ENCODE measurements at places on chromosomes 5 and 9.

- no peak for DNase-seq
Measured at GRCh38 chr5:78628270-78628992, 20.1 kb downstream of the LHFPL2 start.

DNA sequence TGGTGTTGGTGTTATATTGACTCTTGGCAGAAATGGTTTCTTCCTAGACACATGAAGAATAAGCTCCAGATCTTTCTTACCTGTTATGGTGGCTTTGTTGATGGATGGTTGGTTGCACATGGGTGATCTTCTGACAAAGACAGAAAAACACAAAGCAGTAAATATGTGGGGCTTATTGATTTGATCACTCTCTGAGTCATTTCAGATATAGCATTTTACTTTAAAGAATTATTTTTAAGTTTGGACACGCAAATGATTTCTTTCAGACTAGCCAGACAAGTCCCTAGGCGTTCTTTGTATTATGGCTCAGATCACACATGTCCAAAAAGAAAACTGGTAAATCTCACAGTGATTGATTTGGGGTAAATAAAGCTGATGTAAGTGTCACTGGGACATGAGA is 597.6 kb downstream of the RAB3C start:
- no peak for DNase-seq

DNA sequence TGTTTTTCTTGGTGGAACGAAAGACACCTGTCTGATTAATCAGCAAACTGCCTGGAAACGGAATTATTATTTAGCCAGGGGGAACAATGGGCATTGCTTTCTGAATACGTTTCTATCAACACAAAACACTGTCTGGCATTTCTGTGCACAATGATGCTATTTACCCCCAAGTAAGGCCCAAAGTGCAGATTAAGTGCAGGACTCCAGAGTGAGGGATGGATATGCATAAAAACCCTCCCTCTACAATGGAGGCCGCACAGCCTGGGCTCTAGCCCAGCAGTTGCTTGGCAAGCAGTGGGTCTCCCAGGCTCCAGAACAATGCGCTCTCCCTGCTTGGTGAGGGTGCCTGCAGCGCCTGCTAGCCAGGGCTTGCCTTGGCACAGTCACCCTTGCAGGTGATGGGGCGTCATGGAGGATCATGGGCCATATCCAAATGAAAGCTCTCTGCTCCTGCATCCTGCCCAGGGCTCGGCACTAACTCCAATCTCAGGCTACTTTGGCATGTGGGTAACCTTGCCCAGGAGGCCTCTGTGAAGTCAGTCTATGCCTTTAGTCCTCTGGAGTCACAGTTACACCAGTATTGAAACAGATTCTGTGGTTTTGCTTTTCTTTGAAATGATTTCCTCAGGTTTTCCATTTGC is 11.5 kb upstream of the SPATA24 start:
- DNase-seq, result no peak

DNA sequence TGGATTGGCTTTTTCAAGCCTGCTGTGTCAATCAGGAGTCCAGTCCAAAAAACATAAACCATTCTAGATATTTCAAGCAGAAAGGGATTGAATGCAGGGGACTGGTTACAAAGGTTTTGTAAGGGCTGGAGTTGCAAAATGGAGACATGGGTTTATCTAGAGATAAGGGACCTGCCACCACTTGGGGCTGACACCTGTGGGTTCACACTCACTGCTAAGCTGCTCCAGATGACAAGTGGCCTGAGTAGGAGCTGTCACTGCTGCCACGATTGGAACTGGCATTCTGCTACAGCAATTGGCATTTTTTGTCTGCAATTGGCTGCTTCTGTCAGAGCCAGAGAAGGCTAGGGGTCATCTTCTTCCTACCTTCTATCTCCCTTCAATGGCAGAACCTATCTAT is 66.3 kb upstream of the ZFR start:
- no peak for DNase-seq
